Activated CD8-positive, alpha-beta T cell treated with anti-CD3 and anti-CD28 coated beads for 36 hours (primary cell): ENCODE measurements at places on chromosomes 3 and 15. TPM values are rescaled to one million over a fixed set of nuclear protein-coding genes. Genes with fewer than 3 reads are reported as not detected.

- no peaks in the 10 kb centered on the region for H3K27me3 ChIP-seq
- no peak overlapping the region for H3K27ac ChIP-seq
- no peak overlapping the region for H3K4me3 ChIP-seq
Measured at GRCh38 chr3:25455441-25456132, 27.5 kb downstream of the RARB start.

DNA sequence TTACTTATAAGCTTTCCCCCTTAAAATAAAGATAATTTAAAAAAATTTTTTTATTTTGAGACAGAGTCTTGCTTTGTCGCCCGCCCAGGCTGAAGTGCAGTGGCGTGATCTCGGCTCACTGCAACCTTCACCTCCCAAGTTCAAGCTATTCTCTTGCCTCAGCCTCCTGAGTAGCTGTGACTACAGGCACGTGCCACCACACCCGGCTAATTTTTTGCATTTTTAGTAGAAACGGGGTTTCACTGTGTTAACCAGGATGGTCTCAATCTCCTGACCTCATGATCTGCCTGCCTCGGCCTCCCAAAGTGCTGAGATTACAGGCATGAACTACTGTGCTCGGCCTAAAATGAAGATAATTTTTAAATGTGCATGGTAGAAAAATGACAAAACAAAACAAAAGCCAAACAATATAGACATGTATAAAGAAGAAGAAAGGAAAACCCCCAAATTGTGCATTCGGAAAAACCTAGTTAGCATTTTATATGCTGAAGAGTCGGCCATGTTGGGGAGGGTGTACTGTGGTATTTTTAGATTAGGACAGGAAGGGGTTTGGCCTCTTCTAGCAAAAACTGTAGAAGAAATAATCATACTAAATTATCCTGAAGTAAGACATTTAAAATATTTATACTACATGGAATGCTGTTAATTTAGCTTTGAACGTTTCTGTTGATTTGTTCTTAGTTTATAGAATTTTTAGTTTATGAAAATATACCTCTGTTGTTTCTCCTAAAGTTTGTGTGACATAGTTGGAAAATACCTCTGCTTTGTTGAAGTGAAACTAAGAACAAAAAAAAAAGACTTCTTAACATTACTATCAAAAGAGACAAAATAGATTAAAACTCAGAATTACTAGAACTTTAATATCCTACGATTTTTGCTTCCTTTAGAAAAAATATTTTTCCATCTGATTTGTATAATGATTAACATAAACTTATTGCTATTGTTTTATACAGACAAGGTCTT lies 7.4 kb downstream of the APPL1 start:
- no peak overlapping the region for H3K4me3 ChIP-seq
- DNase-seq = no peak
- H3K36me3 ChIP-seq = peaks cover 22% of the 10 kb centered on the region

- H3K27me3 ChIP-seq = no peaks in the 10 kb centered on the region
- peak; percentile 92 for DNase-seq
- H3K36me3 ChIP-seq = peaks cover 23% of the 10 kb centered on the region
- no peak overlapping the region for H3K4me3 ChIP-seq
- peaks cover 53% of the 10 kb centered on the region for H3K4me1 ChIP-seq
- H3K27ac ChIP-seq = peak overlapping the region; percentile 83
Measured at GRCh38 chr15:60520825-60521368, 42.0 kb upstream of the ICE2 start.

- H3K4me1 ChIP-seq = no peaks in the 10 kb centered on the region
- no peak overlapping the region for H3K4me3 ChIP-seq
- no peak for DNase-seq
- no peaks in the 10 kb centered on the region for H3K27me3 ChIP-seq
Measured at GRCh38 chr15:90765966-90766365, 48.8 kb downstream of the BLM start.

The MESP2 gene
- total RNA-seq = not detected

The GAP43 gene
- total RNA-seq = not detected

DNA sequence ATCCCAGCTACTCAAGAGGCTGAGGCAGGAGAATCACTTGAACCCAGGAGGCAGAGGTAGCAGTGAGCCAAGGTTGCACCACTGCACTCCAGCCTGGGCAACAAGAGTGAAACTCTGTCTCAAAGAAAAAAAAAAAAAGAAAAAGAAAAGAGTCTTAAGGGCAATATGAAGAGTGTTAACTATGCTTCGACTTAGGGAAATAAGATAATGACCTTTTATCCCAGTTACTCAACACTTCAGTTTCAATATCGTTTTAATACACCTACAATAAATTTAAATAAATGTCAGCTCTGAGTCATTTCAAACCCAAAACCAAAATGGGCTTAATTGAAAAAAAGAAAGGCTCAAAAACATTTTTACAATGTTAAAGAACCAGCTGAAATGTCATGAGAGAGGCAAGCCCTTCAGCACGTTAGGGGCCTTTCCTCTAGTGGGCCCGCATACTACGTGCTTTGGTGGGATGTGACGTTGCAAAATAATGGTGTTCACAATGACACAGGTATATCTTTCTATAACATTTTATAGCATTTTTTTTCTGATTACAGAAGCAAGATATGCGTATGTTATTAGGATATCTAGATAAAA lies 15.3 kb downstream of the FYCO1 start:
- H3K27ac ChIP-seq = peak overlapping the region; percentile 78
- DNase-seq = peak; percentile 66
- peaks cover 84% of the 10 kb centered on the region for H3K4me1 ChIP-seq
- H3K36me3 ChIP-seq = peaks cover 84% of the 10 kb centered on the region
- H3K4me3 ChIP-seq = peak overlapping the region; percentile 66

The AHSG gene
- total RNA-seq = not detected

The LMAN1L gene
- not detected for total RNA-seq

- no peak overlapping the region for H3K27ac ChIP-seq
- peaks cover 2% of the 10 kb centered on the region for H3K27me3 ChIP-seq
- no peak for DNase-seq
Measured at GRCh38 chr15:62818691-62819090, 223.9 kb upstream of the TPM1 start.
